ENCODE measurements at places on chromosomes 1 and 21.

GRCh38 chr1:19437891-19438294 is 47.4 kb downstream of the CAPZB start:
- no peak for DNase-seq

DNA sequence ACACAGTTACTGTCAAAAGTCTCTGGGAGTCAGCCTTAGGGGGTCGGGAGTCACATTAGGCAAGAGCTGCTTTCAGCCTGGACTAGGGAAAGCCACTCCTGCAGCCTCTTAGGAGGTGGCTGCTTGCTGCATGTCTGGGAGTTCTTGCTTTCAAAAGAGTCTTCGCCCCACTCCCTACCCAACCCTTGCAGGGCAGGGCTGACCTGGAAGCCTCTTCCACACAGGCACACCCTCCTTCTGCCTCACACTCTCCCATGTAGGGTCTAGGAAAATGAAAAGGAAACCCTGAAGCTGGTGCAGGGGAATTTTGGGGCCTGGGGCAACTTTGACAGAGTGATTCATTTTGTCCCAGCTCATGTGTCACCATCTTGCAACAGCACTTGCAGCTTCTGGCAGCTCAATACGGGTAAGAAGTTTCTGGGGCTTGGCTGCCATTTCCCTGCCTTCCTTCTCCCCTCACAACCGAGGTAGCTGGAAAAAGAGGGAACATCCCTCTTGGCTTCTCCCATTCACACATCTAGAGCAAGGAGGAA is 37.3 kb downstream of the KCND3 start:
- no peak for DNase-seq

GRCh38 chr1:101130673-101131072 is 105.1 kb upstream of the DPH5 start:
- DNase-seq = no peak

- DNase-seq = no peak
Measured at GRCh38 chr21:45460611-45461368, 55.8 kb downstream of the COL18A1 start.

DNA sequence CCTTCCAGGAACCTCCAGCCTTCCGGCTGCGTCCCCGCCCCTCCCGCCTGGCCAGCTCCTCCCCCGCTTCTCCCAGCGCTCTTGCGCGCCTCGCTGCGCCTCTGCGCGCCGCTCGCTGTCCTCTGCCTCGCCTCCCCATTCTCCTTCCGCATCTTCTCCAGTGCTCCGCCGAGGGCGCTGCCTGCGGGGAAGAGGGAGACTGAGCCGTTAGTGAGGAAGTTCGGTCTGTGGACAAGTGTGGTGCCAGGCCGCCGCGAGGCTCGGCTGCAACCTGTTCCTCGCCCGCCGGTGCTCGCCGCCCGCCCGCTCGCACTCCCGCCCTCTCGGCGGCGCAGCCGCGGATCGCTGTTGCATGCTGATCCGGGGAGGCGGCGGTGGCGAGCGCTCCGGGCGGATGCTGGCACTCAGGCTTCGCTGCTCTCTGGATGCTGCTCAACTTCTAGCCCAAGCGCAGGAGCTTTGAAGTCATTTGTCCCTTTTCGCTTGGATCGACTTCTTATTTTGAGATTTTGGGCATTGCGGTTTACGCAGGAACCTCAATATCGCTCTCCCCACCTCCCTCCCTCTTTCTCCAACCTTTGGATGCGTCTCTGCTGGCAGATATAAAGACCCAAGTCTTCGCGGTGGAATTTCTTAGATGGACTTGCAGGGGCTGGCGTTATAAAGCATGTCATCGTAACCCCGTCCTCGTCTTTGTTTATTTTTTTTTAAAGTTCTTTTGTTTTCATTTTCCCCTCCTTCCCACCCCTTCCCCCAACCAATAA is 614 bp upstream of the CACNA1E start:
- peak; percentile 34 for DNase-seq

DNA sequence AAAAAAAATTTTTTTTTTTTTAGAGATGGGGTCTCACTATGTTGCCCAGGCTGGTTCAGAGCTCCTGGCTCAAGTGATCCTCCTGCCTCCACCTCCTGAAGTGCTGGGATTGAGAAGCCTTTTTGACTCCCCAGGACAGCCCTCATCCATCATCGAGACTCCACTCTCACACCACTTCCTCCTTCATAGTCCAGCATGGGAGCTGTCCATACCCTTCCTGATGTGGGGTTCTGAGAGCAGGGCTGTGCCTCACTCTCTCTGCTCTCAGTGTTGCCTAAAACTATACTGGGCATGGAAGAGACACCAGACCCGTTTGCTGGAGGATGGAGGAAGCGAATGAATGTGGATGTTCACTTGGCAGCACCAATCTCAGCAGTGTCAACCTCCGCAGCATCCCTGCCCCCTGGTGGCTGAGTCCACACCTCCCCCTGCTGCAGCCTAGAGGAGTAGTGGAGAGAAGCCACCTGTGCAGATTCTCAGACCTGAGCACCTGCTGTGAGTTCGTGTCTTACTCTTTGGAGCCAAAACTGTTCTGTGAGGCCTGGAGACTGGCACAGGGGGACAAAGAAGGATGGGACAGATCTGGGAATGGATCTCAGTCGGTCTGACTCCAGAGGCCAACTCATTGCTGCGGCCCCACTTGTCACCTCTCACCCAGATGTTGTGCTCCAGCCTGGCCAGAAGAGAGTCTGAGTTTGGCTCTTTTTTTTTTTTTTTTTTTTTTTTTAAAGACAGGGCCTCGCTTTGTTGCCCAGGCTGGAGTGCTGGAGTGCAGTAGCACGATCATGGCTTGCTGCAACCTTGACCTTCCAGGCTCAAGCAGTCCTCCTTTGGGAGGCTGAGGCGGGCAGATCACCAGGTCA is 17.7 kb downstream of the TINAGL1 start:
- DNase-seq = no peak

- peak; percentile 80 for DNase-seq
Measured at GRCh38 chr1:209723756-209724693, 19.4 kb downstream of the HSD11B1 start.

GRCh38 chr1:26838474-26839338 is 12.2 kb downstream of the ZDHHC18 start:
- DNase-seq = no peak

GRCh38 chr1:57887964-57888491 is 464.2 kb upstream of the DAB1 start:
- DNase-seq = no peak

- no peak for DNase-seq
Measured at GRCh38 chr1:230824919-230825721, 43.2 kb downstream of the C1orf198 start.

- DNase-seq = no peak
Measured at GRCh38 chr1:91501523-91501851, 836 bp downstream of the CDC7 start.

All from T-helper 2 cell treated with Interferon-gamma antibody and Interleukin-4, amounts not matched to agents 5 μg/mL and 100 μg/mL, for 36 hours (primary cell).